ENCODE measurements at places on chromosomes 12 and 14.

DNA sequence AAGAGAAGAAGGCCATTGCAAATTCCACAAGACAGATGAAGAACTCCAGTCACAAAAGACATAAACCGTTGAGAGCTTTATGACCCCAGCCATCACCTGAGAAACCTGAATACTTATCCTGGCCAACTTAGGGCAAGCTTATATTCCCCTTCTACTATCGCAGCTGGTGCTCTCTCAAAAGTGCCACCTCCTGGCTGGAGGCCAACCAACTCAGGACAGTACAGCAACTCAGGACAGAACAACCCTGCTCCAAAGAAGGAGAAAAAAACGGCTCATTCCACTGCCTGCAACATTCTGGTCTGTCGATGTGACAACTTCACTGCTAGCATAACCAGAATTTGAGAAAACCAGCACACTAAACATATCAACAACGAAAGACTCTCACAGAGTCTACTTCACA lies 9.7 kb upstream of the KRT6B start:
- no peak for DNase-seq

DNA sequence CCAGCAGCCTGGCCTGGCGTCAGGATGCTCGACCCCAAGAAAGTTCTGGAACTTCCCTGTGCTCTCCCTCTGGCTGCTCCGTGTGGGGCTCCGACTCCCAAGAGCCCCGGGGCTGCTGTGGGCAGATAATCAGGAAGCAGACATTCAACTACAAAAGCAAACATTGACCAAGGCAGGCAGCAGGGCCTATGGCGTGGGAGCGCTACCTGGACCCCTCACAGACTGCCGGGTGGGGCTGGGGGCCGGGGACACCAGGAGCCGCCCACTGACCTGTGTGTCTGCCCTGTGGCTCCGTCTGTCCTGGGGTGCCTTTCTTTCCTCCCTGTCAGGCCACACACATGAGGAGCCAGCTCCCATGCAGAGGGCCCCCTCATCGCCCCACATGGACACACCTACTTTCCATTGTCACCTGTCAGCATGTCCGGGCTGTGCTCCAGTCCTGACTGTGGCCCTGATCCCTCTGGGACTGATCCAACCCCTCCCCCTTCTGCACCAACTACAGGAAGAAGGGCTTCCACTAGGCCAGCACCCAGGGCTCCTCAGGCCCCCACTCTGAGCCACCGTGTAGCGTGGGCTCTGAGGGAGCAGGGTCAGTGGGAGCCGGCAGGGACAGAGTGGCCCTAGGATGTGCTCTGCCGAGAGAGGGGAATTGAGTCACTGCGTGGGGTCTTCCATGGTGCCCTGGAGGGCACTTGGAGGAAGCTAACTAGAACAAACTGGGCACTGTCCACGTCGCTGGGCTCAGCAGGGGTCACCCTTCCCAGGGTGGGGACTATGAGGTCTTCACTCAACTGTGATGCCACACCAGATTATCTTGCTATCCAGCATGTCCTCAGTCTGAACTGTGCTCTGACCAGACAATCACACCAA lies 215.4 kb upstream of the C14orf180 start:
- no peak for DNase-seq

DNA sequence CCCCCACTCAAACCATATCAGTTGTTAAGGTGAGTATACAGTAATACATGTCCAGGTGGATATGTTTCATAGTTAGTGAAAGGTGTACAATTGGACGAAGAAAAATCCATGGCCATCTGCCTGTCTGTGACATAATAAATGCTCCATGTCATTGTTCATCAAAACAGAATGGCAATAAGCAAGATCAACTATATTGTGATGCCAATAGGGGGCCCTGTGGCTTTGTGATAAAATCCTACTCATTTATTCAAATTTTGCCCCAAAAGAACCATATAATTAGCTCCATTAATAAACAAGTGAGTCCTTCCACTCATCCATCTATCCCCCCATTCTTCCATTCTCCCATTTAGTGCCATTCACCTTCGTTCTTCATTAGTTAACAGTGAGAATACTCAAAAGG lies 102.0 kb downstream of the MGST1 start:
- no peak for DNase-seq

DNA sequence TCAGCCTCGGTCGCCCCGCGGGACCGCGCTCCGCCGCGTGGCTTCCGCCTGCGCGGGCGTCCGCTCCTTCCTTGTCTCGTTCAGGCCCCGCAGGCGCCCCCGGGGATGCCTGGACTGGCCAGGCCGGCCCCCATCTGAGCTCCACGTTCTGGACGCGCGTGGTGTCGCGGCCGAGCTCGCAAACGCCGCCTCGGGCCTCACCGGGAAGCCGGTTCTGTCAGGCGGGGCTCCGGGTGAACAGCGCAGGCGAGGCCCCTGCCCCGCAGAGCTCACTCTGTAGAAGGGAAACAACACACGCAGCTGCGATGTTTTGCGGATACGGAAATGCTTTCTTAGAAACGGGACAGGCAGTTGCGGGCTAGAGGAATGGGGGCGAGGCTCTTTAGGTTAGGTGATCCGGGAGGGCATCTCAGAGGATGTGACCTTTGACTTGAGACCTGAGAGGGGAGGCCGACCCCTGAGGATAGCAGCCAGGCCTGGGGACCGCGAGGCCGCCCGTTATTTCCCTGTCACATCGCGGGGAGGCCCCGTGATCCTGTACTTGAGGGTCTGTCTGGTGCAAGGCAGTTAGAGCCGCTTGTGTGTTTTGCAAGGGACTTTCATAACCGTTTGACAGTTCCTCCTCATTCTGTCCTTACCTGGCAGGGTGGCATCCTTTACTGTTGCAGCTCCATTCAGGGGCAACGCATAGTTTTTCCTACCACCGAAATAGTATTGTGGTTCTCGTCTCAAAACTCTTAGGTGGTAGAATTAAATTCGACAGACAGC lies 584 bp downstream of the VRK1 start:
- DNase-seq, result peak; percentile 33

GRCh38 chr14:104677512-104678332 lies 11.7 kb upstream of the INF2 start:
- DNase-seq, result peak; percentile 66

GRCh38 chr12:34294137-34294536 lies 271.8 kb downstream of the ALG10 start:
- DNase-seq, result no peak

DNA sequence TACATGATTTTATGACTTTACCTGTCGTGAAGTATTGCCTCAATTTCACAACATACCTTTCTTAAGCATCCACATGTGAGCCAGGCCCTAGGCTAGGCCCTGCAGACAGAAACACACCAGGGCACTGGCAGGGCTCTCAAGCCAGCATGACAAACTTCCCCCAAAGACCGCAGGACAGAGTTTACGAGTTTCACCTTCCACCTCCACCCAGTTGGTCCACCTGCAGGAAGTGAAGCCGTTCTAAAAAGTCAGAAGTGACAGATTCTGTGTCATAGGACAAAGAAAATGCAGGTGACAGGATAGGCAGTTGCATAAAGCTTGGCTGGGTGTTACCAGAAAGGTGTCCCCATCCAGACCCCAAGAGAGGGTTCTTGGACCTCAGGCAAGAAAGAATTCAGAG lies 382.3 kb downstream of the PCNX1 start:
- peak; percentile 12 for DNase-seq

DNA sequence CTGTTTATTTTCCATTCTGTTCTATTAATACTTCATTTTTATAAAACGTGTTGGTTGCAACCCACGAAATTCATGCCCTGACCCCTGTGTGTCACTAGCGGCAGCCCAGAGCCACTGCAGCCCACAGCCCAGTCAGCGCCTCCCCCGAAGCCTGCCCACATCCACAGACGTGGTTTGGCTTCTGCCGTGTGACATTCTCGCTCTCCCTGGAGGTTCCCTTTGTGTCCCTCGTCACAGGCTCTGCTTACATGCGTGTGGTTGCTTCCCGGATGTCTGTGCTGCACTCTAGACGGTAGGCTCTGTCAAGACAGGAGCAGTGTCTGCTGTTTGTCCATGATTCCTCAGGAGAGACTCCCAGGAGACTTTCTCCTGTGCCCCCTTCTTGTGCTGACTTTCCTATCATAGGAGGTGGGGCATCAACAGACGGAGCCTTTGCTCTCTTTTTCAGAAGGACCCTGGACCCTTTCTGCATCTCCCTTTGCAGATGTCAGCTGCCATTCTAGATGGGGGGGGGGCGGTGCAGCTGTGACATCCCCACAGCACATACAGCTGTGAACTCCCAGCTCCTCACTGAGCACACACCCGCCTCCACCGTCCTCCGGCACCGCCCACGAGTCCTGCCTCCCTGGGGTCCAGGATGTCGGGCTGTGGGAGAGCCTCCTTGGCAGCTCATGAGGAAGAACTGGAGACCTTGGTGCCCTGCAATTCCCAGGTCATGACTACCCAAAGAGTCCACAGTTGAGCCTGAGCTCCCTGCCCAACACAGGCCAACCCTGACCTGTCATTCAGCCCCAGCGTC lies 36.8 kb upstream of the PIWIL1 start:
- no peak for DNase-seq

- peak; percentile 42 for DNase-seq
Measured at GRCh38 chr14:103552011-103552845, 10.2 kb downstream of the BAG5 start.

GRCh38 chr12:4579305-4580102 lies 17.5 kb downstream of the DYRK4 start:
- DNase-seq, result peak; percentile 29

DNA sequence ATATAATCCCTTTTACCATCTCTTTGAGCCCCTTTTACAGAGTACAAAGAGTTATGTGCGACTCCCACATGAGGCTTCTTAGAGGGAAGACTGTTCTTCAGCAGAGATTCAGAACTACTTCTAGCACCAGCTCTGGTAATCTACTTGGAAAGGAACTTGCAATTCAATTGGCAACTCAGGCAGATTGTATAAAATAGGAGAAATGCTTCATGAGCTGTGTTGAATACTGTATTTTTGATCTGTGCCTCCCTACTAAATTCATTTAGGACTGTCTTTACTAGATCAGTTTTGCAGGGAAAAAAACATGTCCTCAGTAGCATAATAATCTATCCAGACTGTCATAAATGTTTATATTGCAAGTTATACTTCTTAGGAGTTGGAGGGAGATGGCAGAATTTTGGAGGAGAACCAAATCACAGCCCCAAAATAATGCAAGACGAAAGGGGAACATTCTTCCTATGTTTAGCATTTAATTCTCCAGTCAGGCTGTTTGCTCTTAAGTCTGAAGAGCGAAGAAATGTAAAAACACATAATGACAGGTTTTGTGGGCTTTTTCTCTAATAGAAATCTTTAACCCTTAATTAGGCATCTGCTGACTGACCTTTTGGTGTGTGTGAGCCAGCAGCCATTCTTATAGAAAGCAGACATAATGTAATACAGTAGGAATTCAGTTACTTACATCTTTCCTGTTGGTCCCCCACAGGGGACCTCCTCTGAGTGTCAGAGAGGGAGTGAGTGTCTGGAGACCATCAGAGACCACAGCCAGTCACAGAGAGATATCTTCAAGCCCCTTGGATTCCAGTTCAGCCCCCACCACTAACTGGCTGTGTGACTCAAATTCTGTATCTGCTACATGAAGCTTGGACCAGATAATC lies 3.9 kb downstream of the ANO4 start:
- DNase-seq, result no peak

GRCh38 chr14:59427653-59428580 lies 37.3 kb downstream of the GPR135 start:
- DNase-seq, result no peak

- DNase-seq, result no peak
Measured at GRCh38 chr14:103908580-103908979, 19.7 kb upstream of the TDRD9 start.

DNA sequence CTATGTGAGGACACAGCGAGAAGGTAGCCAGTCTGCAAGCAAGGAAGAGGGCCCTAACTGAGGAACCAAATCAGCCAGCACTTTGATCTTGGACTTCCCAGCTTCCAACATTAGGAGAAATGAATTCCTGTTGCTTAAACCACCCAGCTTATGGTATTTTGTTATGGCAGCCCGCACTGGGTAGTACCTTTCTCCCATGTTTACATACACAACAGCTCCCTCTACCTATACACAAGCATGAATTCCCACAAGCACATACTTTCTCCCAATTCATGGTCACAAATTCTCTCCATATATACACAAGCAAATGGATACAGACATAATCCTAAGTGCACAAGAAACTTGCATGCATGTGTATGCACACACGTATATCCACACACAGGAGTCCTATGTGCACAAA lies 7.4 kb downstream of the ITGB7 start:
- DNase-seq, result no peak

DNA sequence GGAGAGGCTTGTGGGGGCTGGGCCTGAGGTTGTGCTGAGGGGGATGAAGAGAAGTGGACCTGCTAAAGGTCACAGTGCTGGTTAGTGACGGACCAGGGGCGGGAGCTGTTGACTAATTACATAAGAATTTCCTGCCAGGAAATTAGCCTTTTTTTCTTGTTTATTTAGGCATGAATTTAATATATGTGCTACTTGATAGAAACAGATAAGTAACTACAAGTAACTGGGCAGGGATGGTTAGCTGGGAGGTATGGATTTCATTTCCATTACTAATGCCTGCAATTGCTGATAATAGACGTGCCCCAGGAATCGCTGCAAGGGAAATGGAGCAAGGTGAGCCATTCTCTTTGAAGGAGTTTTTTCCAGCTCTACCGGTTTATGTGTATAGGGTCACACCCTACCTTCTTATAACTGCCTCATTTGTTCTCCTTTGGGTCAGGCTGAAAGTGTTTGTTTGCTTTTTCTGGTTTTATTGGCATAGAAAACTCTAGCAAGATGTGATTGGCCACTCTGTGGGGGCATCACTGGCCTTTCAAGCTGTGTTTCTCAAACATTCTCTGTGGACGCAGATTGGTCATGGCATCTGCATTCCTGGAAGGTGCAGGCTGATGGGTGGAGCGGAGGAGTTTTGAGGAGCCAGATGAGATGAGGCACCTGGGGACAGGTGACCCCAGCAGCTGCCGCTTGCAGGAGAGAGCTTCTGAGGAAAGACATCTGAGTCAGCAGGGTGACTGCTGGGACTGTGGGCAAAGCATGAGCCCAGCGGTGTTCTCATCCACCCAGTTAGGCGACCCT lies 19.0 kb upstream of the GPRC5A start:
- peak; percentile 95 for DNase-seq

DNA sequence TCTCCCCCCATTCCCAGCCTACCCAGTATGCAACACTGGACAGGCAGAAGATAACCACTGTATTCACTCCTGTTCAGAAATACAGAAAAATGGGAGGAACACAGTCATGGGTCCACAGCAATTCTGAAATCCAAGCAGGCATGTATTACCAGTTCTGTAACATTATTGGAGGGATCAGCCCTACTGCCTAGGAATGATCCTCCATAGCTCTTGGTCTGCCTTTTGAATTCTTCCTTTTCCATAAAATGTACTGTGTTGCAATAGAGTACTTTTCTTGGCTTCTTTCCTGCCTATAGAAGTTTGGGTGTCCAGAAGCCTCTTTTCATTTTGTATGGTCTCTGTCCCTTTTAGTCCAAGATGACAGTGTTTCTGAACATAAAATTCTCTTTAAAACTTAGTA lies 46.5 kb downstream of the SPATS2 start:
- no peak for DNase-seq
